ENCODE measurements at places on chromosomes 4 and X.

DNA sequence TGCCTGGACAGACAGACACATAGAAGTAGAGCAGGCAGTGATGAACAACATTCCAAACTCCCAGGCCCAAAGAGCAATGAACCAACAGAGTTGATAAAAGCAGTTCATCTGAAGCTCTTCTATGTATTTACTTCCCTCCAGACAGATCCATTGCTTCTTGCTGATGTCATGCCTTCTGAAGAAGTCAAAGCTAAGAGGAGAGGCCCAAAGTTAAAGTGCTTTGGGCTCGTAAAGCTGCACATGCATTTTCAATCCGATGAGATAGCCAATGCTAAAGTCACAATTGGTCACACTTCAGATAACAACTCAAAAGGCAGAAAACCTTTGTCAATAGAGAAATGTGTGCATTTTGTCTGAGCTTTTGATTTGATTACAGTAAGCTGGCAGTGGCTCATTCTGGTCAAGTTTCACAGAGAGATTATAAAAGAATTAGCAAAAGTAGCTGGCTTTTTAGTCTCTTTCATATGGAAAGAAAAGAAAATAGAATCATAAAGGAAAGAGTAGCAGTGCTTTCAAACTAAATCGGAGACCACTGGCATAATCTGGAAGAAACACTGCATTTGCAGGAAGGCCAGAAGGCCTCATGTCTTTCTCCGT is 82.0 kb downstream of the GPC4 start:
- no peak for DNase-seq

GRCh38 chrX:136794080-136794479 is 13.3 kb upstream of the ARHGEF6 start:
- DNase-seq = no peak

DNA sequence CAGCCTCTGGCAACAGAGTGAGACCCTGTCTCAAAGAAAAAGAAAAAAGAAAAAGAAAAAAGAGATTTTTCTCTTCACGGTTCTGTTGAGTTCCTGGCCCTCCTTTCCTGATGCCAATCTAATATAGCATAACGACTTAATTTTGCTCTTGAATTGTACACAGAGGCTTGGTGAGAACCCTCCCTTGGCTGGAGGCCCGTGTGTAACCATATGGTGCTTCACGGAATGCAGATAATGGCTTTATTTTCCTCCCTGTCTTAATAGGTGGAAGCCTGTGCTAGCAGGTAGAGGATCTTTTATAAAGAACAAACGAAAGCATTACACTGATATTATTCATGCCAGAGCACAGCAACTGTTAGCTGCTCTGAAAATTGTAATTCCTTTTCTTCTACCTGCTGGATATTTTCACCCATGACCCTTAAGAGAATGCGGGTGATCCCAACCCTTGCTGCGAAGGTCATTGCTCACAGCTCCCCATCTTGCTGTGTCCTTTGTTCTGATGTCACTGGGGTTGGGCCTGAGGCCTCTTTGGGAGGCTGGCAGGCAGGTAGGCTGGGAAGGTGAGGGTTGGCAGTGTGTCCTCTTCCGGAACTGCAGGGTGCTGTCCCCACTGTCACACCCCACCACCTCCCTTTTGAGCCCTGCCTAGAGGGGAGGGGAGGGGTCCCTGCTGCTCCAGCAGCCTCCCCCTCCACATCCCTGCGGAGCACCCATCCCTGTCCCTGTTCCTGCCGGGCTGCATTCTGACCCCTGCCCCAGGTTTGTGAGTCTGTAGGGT is 83.8 kb upstream of the STOX2 start:
- DNase-seq = no peak

- no peak for DNase-seq
Observed at GRCh38 chrX:9885150-9885549, 82.0 kb upstream of the CLDN34 start.

- DNase-seq = no peak
Observed at GRCh38 chr4:90030953-90031352, 96.2 kb upstream of the CCSER1 start.

- DNase-seq = no peak
Observed at GRCh38 chr4:78032446-78032845, 24.7 kb upstream of the FRAS1 start.

GRCh38 chr4:150609131-150609530 is 27.2 kb downstream of the MAB21L2 start:
- no peak for DNase-seq

- DNase-seq = no peak
Observed at GRCh38 chr4:154984148-154984547, 203.1 kb downstream of the RBM46 start.

DNA sequence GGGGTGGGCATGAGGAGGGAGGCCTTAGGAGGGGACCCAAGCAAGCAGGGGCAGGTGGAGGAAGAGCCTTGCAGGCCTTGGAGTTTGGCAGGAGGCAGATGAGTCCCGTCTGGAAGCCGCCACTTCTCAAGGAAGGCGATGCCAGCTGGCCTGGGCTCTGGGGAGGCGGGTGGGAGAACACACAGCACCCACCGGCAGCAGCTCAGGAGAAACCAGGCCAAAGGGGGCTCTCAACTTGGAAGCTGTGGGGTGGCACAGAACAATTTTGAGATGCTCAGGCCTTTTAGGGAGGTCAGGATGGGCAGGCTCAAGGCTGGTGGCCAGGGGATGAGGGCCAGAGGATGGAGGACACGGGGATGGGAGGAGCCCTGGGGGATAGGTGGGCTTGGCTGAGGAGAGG is 11.6 kb upstream of the DUSP9 start:
- no peak for DNase-seq

GRCh38 chr4:107709916-107710315 is 10.1 kb downstream of the PAPSS1 start:
- no peak for DNase-seq

GRCh38 chr4:36533944-36534343 is 252.5 kb downstream of the DTHD1 start:
- DNase-seq = no peak

GRCh38 chr4:109472343-109472761 is 38.7 kb downstream of the SEC24B start:
- DNase-seq = no peak

GRCh38 chrX:71458866-71459265 is 74.0 kb upstream of the OGT start:
- DNase-seq = no peak

- DNase-seq = no peak
Observed at GRCh38 chrX:111728096-111728495, 47.1 kb downstream of the ALG13 start.

- no peak for DNase-seq
Observed at GRCh38 chrX:11439846-11440245, 146.6 kb downstream of the AMELX start.

DNA sequence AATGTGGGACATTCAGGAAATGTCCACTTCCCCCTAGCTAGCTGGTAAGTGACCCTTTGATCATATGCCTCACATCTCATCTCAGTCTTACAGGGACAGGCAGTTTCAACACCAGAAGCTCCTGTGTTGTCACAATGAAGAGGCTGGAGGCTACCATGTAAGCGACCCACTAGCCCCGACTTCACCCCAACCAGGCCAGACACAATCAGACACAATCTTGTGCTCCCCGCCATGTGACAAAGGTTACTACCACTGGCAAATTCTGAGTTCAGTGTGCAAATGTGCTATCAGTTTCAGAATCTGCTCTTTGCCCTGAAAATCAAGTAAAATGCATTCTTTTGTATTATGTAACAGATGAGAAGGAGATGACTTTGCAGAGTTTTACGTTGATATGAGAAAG is 56.9 kb upstream of the STS start:
- DNase-seq = no peak

DNA sequence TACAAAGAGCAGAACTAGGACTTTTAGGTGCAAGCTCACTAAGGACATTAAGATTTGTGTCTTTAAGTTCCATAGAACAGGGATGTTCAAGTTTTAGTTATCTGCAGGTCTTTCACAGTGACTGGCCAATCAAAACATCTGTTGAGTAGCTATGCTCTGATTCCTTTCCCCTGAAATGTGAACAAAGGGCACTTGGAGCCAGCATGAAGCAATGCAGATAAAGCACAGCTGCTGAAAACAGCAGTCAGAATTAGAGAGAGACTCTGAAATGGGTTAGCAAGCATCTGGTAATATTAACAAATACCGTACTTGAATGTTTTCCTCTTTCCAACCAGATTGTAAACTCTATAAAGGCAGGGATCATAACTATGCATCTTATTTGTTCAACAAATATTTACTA is 276.9 kb downstream of the RAB28 start:
- no peak for DNase-seq

DNA sequence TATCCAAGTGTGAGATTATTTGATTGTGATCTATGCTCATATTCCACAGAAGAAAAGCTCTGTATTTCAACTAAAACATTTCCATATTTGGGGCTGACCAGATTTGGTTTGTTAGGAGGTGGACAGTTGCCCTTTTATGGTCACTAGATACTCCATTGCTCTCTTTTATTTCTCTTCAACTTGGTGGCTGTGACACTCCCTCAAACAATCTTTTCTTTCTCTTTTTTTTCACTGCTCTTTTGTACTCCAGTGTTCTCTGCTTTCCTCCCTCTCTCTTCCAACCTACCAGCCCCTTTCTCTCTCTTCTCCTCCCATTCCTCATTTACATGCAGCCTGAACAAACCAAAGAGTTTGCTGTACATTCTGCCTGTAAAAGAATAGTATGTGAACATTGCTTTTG is 48.8 kb downstream of the RBPJ start:
- DNase-seq = no peak

GRCh38 chr4:185534866-185535611 is at the start of gene PDLIM3:
TSS of gene PDLIM3 (minus strand) at chr4:185535507. CDS start at chr4:185535434, 73 bp downstream.
- no peak for DNase-seq

DNA sequence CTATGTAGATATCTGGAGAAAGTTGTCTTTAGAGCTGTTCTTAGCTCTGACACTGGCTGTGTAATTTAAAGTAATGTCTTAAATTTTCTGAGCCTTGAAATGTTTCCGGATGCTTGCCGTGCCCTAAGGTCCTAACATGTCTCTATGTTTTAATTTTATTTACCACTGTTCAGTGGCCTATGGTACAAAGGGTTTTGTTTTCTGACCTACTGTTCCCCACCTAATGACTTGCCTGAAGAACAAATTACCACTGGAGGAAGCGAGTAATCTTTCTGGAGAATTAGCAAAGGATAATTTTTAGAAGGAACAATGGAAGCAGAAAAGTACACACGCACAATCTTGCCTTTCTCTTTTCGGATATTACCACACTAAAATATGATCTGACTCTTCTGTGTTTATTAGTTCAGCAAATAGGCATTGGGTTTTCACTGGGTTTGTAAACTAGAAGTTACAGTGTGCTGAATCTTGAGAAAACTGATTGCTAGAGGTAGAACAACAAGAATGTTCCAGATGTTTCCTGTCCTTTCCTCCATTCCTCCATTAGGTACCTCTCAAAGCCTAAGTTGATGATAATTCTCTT is 435.9 kb downstream of the PACRGL start:
- DNase-seq = no peak

DNA sequence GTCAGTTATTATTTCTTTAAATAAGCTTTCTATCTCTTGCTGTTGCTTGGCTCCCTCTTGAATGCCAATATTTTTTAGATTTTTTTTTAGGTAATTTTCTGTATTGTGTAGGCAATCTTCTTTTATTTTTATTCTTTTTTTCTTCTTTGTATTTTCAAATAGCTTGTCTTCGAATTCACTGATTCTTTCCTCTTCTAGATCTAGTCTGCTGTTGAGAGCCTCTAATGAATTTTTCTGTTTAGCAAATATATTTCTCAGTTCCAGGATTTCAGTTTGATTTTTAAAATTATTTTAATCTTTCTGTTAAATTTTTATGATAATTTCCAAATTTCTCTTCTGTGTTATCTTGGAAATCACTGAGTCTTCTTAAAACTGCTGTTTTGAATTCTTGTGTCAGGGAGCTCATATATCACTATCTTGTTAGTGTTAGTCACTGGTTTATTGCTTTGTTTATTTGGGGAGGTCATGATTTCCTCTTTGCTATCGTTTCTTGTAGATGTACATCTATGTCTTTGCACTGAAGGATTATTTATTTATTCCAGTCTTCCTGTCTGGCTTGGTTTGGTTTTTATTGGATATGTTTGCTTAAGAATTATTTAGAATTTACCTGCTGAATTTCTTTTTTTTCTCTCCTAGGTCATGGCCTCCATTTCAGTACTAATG is 39.9 kb upstream of the GPRIN3 start:
- no peak for DNase-seq

GRCh38 chr4:8699479-8700145 is 107.0 kb downstream of the CPZ start:
- no peak for DNase-seq

GRCh38 chr4:96108146-96108545 is 268.3 kb downstream of the PDHA2 start:
- no peak for DNase-seq

- no peak for DNase-seq
Observed at GRCh38 chr4:97577004-97577403, 566.3 kb downstream of the STPG2 start.
